ENCODE measurements at places on chromosomes 11 and 22. TPM values are rescaled to one million over a fixed set of nuclear protein-coding genes. Genes with fewer than 3 reads are reported as not detected.

DNA sequence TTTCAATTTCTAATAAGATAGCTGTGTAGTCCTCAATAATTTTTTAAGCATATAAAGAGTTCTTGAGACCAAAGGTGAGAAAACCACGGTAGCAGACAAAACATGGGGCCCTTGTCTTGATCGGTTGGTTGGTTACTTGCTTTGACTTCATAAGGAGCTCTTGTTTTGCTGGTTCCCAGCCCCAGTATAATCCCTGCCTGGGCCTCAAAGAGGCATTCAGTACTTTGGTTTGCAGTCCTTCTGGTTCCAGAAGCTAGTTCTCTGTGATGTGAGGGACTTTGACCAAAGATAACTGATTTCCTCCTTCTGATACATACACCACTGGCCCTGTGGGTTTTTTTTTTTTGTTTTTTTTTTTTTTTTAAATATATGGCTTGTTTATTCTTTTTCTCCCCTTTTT lies 17.1 kb downstream of the MARK2 start:
- H3K4me1 ChIP-seq = peaks cover 24% of the 10 kb centered on the region
- H3K27me3 ChIP-seq = no peaks in the 10 kb centered on the region
- no peak overlapping the region for H3K27ac ChIP-seq
- DNase-seq = no peak

DNA sequence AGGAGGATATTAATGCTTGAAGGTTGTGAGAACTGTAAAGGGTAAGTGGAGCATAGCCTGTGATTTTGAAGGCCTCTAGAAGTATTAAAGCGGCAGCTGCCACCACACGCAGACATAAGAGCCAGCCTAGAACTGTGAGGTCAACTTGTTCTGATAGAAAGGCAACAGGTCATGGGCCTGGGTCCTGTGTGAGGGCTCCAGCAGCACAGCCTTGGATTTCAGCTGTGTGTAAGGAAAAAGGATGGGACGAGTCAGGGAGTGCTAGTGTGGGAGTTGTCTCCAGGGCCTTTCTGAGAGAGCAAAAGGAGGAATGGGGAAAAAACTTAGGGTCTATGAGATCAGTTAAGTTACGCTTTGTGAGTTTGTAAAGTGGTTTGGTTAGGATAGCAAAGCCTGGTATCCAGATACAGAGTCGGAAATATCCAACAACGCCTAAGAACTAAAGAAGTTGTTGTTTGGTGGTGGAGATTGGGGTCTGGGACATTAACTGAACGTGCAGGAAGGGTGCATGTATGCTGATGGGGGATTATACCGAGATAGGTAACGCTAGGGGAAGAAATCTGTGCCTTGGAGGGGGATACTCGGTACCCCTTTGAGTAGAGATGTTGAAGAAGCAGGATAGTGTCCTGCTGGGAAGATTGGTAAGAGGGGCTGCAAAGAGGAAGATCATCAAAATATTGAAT lies 17.4 kb upstream of the ANO1 start:
- H3K4me3 ChIP-seq = no peak overlapping the region
- H3K27ac ChIP-seq = no peak overlapping the region
- H3K27me3 ChIP-seq = peaks cover 3% of the 10 kb centered on the region
- no peaks in the 10 kb centered on the region for H3K36me3 ChIP-seq
- H3K4me1 ChIP-seq = no peaks in the 10 kb centered on the region

DNA sequence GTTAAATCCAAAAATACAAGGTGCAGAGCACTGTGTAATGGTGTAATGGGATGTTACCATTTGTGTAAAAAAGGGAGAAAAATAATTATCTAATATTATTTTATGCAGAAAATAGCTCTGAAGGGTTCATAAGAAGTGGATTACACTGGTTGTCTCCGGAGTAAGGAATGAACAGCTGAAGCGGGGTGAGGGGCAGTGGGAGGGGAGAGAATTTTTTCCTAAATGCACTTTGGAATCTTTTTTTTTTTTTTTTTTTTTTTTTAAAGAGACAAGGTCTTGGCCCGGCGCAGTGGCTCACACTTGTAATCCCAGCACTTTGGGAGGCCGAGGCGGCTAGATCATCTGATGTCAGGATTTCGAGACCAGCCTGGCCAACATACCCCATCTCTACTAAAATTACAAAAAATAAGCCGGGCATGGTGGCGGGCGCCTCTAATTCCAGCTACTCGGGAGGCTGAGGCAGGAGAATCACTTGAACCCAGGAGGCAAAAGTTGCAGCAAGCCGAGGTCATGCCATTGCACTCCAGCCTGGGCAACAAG lies 6.8 kb upstream of the POLR3H start:
- H3K27me3 ChIP-seq = no peaks in the 10 kb centered on the region
- no peaks in the 10 kb centered on the region for H3K4me1 ChIP-seq
- H3K27ac ChIP-seq = no peak overlapping the region
- no peak overlapping the region for H3K4me3 ChIP-seq
- H3K36me3 ChIP-seq = no peaks in the 10 kb centered on the region
- no peak for DNase-seq

DNA sequence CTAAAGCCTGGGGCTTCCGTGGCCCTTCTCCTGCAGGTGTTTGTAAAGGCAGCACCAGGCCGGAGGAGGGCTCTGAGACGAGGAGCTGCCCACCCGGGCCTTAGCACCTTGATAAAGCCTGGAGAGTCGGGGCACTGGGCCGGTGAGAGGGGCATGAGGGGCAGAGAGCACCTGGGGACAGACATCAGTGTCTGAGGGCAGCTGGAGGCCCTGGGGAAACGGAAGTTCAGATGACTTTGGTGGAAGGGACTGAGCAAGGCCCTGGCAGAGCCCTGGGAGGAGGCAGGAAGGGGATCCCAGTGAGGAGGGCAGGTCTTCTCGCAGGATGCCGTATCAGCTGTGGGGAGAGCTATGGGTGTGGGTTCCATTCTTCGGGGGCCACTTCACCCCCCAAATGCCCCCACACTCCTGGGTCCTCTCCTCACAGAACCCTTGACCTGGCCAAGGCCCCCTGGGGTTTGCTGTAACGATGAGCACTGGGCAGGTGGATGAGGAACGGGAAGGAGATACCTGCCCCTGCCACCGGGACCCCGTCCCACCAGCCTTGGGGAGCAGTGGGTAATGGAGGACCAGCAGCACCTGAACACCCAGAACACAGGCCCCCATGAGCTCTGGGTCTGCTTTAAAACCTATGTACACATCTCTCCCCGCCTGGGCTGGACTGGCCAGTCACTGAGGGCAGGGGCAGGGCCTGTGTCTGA lies 7.4 kb downstream of the C1QTNF6 start:
- no peak for DNase-seq
- no peaks in the 10 kb centered on the region for H3K4me1 ChIP-seq
- H3K36me3 ChIP-seq = no peaks in the 10 kb centered on the region
- H3K4me3 ChIP-seq = no peak overlapping the region
- no peaks in the 10 kb centered on the region for H3K27me3 ChIP-seq
- H3K27ac ChIP-seq = no peak overlapping the region

GRCh38 chr22:36910461-36910860 lies 3.0 kb upstream of the CSF2RB start:
- H3K27me3 ChIP-seq = peaks cover 28% of the 10 kb centered on the region
- H3K4me1 ChIP-seq = no peaks in the 10 kb centered on the region
- no peak overlapping the region for H3K27ac ChIP-seq
- DNase-seq = no peak

GRCh38 chr22:37457093-37457893 lies 28.9 kb downstream of the MFNG start:
- H3K4me3 ChIP-seq = no peak overlapping the region
- DNase-seq = peak; percentile 54
- H3K36me3 ChIP-seq = no peaks in the 10 kb centered on the region
- H3K4me1 ChIP-seq = peaks cover 4% of the 10 kb centered on the region

The SPON1 gene
- not detected for total RNA-seq

Data from A673 (cell line).